ENCODE measurements at places on chromosomes 12 and 14. TPM values are rescaled to one million over a fixed set of nuclear protein-coding genes. Genes with fewer than 3 reads are reported as not detected.

SLC10A1 gene
- not detected for total RNA-seq

- no peak overlapping the region for H3K27ac ChIP-seq
- no peaks in the 10 kb centered on the region for H3K27me3 ChIP-seq
- H3K4me1 ChIP-seq, result no peaks in the 10 kb centered on the region
- H3K4me3 ChIP-seq, result no peak overlapping the region
Observed at GRCh38 chr12:10111451-10111850, 12.7 kb upstream of the CLEC1A start.

PRB3 gene
- not detected for total RNA-seq

- no peaks in the 10 kb centered on the region for H3K27me3 ChIP-seq
- H3K36me3 ChIP-seq, result peaks cover 14% of the 10 kb centered on the region
- H3K4me1 ChIP-seq, result peaks cover 51% of the 10 kb centered on the region
- H3K27ac ChIP-seq, result peak overlapping the region; percentile 100
- H3K4me3 ChIP-seq, result peak overlapping the region; percentile 71
Observed at GRCh38 chr12:121801595-121802484, 2.0 kb upstream of the SETD1B start.

- no peaks in the 10 kb centered on the region for H3K27me3 ChIP-seq
- no peak overlapping the region for H3K4me3 ChIP-seq
- no peaks in the 10 kb centered on the region for H3K36me3 ChIP-seq
- no peak for DNase-seq
- H3K4me1 ChIP-seq, result no peaks in the 10 kb centered on the region
Observed at GRCh38 chr14:72341686-72342085, 409.5 kb downstream of the RGS6 start.

- peaks cover 51% of the 10 kb centered on the region for H3K4me1 ChIP-seq
- no peaks in the 10 kb centered on the region for H3K36me3 ChIP-seq
- no peak for DNase-seq
- H3K27ac ChIP-seq, result peak within 1 kb of the TSS; percentile 90
- H3K4me3 ChIP-seq, result peak within 1 kb of the TSS; percentile 76
Observed at GRCh38 chr12:121580959-121581685, at the start of gene KDM2B. Gene KDM2B (minus strand): TSS chr12:121581023. CDS start chr12:121580911, 112 bp downstream.

HAL gene
- 20.3 TPM for total RNA-seq

RNU4-1 gene
- total RNA-seq, result under 0.01 TPM

UTP20 gene
- total RNA-seq, result 13.8 TPM

ABCD2 gene
- 3.3 TPM for total RNA-seq

NTN4 gene
- 343 TPM for total RNA-seq

SIX1 gene
- not detected for total RNA-seq

DMAC2L gene
- 24.5 TPM for total RNA-seq

DNA sequence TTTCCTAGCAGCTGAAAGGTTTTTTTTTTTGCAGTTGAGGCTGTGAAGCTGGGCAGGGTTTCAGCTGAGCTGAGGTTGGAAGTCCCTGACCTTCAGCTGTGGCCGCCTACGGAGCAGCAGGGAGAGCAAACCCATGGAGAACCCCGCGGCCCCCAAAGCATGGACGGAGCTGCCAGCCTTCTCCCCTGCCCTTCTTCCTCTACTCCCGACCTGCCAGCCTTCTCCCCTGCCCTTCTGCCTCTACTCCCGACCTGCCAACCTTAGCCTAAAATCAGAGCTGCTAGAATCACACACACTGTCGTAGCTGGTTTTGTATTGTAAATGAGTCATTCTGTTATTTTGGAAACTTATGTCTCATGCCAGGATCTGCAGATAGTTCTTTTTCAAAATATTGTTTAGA lies 74.6 kb downstream of the PPP2R5C start:
- peaks cover 100% of the 10 kb centered on the region for H3K4me1 ChIP-seq
- H3K4me3 ChIP-seq, result no peak overlapping the region
- H3K36me3 ChIP-seq, result no peaks in the 10 kb centered on the region
- peak overlapping the region; percentile 26 for H3K27ac ChIP-seq
- H3K27me3 ChIP-seq, result no peaks in the 10 kb centered on the region

DNA sequence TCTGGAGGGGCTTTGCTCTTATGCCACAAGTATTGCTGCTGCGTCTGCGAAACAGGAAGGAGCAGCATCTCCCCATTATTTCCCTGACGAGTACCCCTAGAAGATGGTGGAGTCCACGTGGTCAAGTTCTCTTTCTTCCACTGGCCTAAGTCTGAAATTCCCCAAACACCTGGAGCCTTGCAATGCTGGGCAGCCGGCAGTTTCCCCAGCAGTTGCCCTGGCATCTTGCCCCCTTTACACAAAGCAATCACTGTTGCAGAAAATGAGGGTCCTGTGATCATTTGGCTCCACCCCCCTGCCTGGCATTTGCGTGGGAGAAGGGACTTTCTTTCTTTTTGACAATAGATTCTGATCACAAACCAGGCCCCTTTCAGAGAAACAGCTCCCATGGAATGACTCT lies 56.9 kb downstream of the FOS start:
- no peak for DNase-seq
- peak overlapping the region; percentile 95 for H3K27ac ChIP-seq
- H3K4me3 ChIP-seq, result no peak overlapping the region

DNA sequence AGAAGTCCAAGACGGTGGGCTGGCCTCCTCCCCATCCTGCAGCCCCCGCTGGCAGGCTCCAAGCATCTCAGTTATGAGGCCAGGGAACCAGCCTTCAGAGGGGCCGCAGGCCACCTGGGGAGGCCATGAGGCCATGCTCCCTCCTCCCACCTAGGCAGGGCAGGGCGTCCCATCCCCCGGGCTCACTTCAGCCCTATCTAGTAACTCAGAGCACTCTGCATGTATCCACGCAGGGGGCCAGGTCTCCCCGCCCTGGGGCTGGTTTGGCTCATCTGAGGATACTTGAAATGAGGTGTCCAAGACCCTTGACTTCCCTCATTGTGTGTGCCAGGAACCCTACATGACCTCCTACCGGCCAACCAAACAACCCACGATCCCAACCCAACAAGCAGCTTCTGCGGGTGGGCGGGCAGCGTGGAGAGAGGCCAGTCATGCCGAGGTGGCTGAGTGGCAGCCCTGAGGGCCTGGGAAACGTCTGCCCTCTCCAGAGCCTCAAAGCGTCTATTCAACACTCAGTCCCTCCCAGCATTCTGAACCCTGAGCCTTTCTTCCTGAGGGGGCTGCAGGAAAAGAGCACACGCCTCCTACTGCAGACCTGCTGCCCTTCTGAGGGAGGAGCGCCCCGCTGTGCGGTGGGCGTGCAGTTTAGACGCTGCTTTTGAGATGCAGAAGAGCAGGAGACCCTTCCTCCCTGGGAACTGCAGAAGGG lies 16.8 kb downstream of the ISCA2 start:
- DNase-seq, result peak; percentile 58
- H3K27ac ChIP-seq, result no peak overlapping the region
- H3K36me3 ChIP-seq, result no peaks in the 10 kb centered on the region
- H3K4me1 ChIP-seq, result peaks cover 27% of the 10 kb centered on the region

FSCB gene
- total RNA-seq, result 0.21 TPM

DNA sequence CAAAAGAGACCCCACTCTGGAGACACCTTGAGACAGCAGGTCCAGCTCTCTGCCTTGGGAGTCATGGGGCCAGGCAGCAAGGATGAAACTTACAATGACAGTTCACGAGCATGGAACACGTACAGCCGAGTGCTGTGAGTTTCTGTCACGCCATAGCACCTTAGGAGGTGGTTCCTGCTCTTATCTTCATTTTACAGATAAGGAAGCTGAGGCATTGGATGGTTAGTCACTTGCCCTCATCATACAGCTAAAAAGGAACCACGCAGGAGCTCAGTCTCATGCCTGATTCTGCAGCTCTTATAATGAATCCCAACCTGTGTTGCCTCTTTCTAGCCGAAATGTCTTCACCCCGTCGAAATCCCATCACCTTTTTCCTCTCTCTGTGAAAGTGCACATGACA lies 39.9 kb downstream of the C14orf132 start:
- H3K4me1 ChIP-seq, result no peaks in the 10 kb centered on the region
- no peak overlapping the region for H3K27ac ChIP-seq
- H3K4me3 ChIP-seq, result no peak overlapping the region

GRCh38 chr14:93476305-93476704 lies 45.6 kb downstream of the UNC79 start:
- H3K4me3 ChIP-seq, result no peak overlapping the region
- no peaks in the 10 kb centered on the region for H3K27me3 ChIP-seq
- no peaks in the 10 kb centered on the region for H3K36me3 ChIP-seq

PMEL gene
- total RNA-seq, result 0.85 TPM

DNA sequence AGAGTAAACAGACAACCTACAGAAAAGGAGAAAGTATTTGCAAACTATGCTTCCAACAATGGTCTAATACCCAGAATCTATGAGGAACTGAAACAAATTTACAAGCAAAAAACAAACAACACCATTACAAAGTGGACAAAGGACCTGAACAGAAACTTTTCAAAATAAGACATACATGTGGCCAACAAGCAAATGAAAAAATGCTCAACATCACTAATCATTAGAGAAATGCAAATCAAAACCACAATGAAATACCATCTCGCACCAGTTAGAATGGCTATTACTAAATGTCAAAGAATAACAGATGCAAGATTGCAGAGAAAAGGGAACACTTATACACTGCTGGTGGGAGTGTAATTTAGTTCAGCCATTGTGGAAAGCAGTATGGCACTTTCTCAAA lies 125.8 kb downstream of the C12orf42 start:
- no peak for DNase-seq
- H3K36me3 ChIP-seq, result no peaks in the 10 kb centered on the region
- no peaks in the 10 kb centered on the region for H3K27me3 ChIP-seq
- no peak overlapping the region for H3K4me3 ChIP-seq
- no peaks in the 10 kb centered on the region for H3K4me1 ChIP-seq
- H3K27ac ChIP-seq, result no peak overlapping the region

DNA sequence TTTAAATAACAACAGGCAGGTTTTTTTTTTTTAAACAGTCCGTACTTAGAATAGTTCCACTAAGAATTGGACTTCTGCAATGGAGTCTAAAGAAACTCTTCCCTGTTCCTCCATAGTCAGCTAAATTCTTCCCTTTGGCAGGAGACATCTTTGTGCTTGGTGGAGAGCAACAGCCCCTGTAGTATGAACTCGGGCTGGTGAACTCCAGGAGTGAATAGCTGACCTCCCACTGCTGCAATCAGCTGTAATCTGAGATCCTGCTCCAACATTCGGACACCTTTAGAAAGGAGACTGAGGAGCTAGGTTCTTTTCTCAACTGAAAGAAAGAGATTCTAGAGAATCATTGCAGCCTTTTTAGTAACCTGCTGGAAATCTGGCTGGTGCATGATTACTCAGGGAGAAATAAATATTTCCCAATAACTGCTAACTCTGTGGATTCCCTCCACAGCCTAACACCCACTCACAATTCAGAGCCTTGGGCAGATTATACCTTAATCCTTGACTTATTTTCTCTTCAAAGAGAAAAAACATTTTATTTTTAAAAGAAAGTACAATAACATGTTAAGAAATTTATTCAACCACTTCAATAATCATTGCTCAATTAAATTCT lies 25.6 kb upstream of the DBX2 start:
- H3K4me3 ChIP-seq, result no peak overlapping the region
- no peaks in the 10 kb centered on the region for H3K4me1 ChIP-seq
- no peak for DNase-seq
- no peak overlapping the region for H3K27ac ChIP-seq

DNA sequence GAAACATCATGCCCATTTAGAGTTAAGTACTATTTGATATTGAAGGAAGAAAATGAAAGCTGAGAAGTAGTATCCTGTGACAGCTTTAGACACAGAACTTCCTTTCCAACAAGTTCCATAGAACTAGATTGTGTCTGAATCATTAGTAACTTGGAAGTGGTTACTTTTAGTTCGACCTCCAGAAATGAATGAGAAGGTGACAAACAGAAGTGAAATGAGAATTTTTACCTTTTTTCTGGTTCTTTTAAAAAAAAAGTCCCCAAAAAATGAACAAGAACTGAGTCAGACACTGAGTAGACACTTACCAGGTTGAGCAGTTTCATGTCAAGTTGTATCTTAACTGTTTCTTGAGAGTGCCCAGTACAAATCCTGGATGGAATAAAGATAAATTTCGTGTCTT lies 3.0 kb downstream of the ATP6V0A2 start:
- H3K27ac ChIP-seq, result no peak overlapping the region
- H3K27me3 ChIP-seq, result no peaks in the 10 kb centered on the region
- peaks cover 16% of the 10 kb centered on the region for H3K36me3 ChIP-seq
- H3K4me3 ChIP-seq, result no peak overlapping the region

GRCh38 chr12:111209811-111210210 lies 159.1 kb downstream of the PHETA1 start:
- H3K4me1 ChIP-seq, result no peaks in the 10 kb centered on the region
- H3K27ac ChIP-seq, result no peak overlapping the region

TAS2R20 gene
- 2.1 TPM for total RNA-seq

GRCh38 chr14:104105071-104105821 lies 19.7 kb downstream of the ASPG start:
- H3K36me3 ChIP-seq, result no peaks in the 10 kb centered on the region
- no peaks in the 10 kb centered on the region for H3K4me1 ChIP-seq
- peaks cover 5% of the 10 kb centered on the region for H3K27me3 ChIP-seq
- H3K4me3 ChIP-seq, result no peak overlapping the region
- H3K27ac ChIP-seq, result no peak overlapping the region

IL31 gene
- total RNA-seq, result not detected

DNA sequence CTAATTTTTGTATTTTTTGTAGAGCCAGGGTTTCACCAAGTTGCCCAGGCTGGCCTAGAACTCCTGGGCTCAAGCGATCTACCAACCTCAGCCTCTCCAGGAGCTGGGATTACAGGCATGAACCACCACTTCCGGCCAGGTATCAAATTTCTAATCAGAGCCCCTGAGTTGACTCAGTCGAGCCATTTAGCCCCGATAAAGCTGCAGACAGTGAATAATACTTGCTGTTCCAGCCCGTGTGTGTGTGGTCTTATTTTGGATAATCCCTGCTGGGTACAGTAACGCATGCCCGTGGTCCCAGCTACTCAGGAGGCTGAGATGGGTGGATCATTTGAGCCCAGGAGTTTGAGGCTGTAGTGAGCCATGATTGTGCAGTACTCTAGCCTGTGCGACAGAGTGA lies 57.0 kb downstream of the TEAD4 start:
- H3K27ac ChIP-seq, result no peak overlapping the region
- H3K27me3 ChIP-seq, result no peaks in the 10 kb centered on the region
- H3K4me1 ChIP-seq, result peaks cover 12% of the 10 kb centered on the region
- no peak for DNase-seq

DNA sequence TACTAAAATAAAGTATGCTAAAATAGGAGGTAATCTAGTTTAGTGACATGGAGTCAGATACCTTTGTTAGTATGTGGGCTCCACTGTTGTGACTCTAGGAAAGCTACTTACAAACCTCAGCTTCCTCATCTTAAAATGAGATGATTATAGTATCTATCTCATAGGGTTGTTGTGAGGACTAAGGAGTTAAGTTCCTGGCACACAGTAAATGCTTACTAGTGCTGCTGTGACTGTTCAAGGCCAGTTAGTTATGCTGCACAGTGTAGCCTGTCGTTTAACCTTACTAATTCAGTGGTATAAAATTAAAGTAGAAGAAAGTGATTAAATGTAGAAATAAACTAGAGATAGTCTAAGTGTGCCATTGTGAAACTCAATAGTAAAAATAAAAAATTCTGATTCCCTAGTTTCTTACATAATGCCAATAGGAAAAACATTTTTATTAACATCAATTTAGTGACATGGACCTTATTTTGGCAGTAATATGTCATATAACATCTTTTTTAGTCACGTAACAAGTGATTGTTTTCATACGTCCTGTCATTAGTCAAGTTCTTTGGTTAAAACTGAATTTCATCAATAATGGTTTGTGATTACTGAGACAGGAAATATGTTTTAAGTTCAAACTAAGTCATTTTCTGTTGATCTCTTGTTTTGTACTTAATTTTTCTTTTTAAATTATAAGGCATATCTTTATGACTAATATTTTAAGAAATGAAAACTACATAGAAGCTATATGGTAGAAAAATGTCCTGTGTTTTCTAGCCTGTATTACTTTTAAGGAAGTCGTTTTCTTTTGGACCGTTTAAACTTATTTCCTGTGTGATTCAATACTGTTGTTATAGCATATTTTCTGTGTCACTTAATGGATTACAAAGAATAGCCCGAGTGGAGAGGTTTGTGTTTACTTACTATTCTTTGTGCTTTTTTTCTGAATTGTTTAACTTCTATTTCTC lies 74.0 kb downstream of the PCNX1 start:
- H3K4me3 ChIP-seq, result no peak overlapping the region
- no peaks in the 10 kb centered on the region for H3K27me3 ChIP-seq
- peaks cover 23% of the 10 kb centered on the region for H3K36me3 ChIP-seq
- no peak overlapping the region for H3K27ac ChIP-seq

Measured in spleen (tissue), 13 donors.